Naive thymus-derived CD8-positive, alpha-beta T cell (primary cell): ENCODE measurements at places on chromosomes 6 and 20.

DNA sequence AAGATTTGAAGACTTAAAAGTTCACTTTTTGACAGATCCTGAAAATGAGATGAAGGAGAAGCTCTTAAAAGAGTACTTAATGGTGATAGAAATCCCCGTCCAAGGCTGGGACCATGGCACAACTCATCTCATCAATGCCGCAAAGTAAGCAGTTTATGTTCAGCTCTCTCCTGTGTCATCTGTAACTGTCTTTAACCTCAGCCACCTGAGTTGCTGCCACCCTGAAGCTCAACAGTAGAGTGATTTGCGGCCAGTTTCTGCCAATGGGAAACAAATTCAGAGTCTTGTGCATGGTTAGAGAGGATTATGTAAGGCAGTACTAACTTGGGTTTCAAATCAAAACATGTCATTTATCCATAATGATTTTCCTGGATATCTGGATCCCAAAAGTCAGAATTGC, 10.1 kb downstream of the TNFAIP3 start:
- no peak for DNase-seq

DNA sequence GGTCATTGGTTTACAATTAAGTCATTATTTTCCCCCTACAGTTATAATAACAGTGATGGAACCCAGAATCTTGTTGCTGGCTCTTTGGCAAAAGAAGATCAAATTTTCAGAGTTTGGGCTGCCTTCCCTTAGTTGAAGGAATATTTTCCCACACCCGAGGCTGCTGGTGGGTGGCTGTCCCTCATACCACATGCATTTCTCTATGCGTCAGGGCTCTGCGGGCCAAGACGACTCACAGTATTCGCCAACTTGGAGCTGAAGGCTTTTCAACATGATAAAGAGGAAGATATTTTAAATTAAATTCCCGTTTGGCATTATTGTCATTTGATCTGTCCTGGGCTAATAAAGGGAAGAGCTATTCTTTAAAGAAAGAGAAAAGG, 102.2 kb upstream of the SASH1 start:
- DNase-seq = no peak

DNA sequence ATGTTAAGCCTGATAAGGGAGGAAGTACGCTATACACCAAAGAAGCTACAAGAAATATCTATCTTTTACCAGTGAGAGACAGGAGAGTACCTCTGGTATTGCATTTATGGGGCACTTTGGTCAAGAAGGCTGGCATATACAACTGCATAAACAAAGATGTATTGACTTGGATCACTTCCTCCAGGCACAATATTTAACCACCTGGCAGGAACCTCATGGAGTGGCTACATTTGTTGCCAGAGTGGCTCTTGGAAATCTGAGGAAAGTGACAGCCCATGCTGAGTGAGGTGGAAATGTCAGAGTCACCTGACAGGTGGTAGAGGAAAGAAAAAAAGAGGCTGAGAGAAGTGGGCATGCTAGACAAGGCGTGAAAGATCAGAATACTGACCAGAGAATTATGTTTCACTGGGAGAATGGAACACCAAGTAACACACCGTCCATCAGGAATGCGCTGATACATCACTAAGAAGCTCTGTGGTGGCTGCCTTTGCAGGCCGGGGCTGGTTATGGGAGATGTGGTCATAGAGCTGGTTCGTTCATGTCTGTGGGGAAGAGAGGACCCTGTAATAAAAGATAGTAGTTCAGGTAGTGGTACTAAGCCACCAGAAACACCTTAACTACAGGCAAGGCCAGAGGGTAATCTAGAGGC, 61.4 kb upstream of the UFL1 start:
- no peak for DNase-seq

- DNase-seq = no peak
Measured at GRCh38 chr6:130846501-130846900, 19.3 kb downstream of the SMLR1 start.

- DNase-seq = no peak
Measured at GRCh38 chr6:37451441-37452193, 18.6 kb downstream of the CMTR1 start.

DNA sequence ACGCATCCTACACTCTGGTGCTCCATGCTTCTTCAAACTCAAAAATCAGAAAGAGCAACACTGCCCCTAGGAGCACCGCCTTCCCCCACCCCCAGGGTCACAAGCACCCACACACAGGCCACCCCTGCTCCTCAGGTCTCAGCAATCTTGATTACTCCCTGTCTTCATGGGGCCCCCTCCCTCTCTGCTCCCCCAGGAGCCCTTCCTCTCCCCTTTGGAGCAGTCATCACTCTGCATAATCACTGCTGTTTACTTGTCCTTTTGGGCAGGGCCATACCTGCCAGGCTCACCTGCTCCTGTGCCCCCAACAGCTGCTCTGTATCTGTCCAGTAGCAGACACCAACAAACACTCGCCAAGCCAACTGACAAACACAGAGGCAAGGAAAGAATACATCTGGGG, 7.6 kb upstream of the SYNDIG1 start:
- DNase-seq = no peak

DNA sequence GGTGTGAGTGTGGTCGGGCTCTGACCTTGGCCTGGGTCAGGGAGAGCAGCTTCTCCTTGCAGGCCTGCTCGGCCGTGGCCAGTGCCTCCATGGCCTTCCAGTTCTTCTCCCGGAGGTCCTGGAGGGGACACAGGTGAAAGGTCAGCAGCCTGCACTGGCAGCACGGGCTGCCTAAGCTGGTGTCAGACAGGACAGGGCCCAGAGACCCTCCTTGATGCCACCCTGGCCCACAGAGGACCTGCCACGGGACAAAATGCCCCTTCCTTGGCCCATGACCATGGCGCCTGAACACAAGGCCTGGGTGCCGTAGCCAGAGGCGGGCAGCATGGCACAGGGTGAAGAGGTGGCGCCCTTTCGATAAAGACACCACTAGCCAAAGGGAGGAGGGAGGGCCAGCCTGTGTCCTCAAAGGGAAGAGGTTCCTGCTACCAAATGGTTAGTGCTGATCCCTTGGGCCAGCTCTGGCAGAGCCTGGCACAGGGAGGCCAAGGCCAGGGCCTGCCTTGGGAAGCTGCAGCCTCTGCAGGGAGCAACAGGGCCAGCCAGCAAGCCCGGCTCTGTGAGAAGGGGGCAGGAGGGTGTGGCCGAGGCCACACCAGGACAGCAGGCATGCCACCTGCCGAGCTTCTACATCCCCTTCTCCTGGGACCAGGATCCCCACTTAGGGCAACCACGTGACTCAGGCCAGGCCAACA, 54.8 kb downstream of the DSTN start:
- no peak for DNase-seq

GRCh38 chr6:88641178-88641903, 322.1 kb downstream of the RNGTT start:
- DNase-seq = no peak
